ENCODE measurements at places on chromosomes 11 and 22.
A peak's percentile ranks its signal among the peaks of the same experiment; 100 is the strongest.

GRCh38 chr11:73218106-73218829 is at the start of gene P2RY2:
Gene P2RY2, plus strand, starts transcription at chr11:73218281. Its CDS starts 15,879 bp downstream, at chr11:73234160.
- peak within 1 kb of the TSS; percentile 39 for H3K27ac ChIP-seq
- peaks cover 36% of the 10 kb centered on the region for H3K4me1 ChIP-seq
- peak within 1 kb of the TSS; percentile 72 for H3K4me3 ChIP-seq
- H3K36me3 ChIP-seq: no peaks in the 10 kb centered on the region
- peak; percentile 78 for DNase-seq

DNA sequence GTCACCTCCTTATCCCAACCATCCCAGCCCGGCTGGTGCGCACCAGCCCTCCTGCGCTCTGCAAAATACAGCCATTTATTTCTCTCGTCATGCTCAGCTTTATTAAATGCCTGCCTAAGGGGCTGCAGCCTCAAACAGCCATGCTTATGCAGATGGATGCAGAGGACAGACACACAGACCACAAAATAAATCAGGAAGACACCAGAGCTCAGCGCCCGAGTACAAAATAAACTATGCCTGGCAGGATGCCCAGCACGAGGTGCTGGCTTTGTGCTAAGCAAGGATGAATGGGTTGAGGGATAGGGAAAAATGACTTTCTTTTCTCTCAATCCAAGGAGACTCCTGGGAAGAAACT is 70.5 kb downstream of the RPUSD4 start:
- H3K4me1 ChIP-seq: peaks cover 59% of the 10 kb centered on the region
- H3K4me3 ChIP-seq: no peak overlapping the region
- no peaks in the 10 kb centered on the region for H3K36me3 ChIP-seq

GRCh38 chr11:42098075-42098474 is 638.6 kb upstream of the LRRC4C start:
- no peaks in the 10 kb centered on the region for H3K27me3 ChIP-seq
- H3K4me3 ChIP-seq: no peak overlapping the region
- H3K4me1 ChIP-seq: no peaks in the 10 kb centered on the region
- no peak for DNase-seq
- H3K27ac ChIP-seq: no peak overlapping the region

GRCh38 chr11:103587901-103588788 is 448.3 kb upstream of the DDI1 start:
- H3K27me3 ChIP-seq: no peaks in the 10 kb centered on the region
- H3K4me1 ChIP-seq: peaks cover 19% of the 10 kb centered on the region
- H3K4me3 ChIP-seq: no peak overlapping the region
- H3K36me3 ChIP-seq: no peaks in the 10 kb centered on the region

- peaks cover 71% of the 10 kb centered on the region for H3K4me1 ChIP-seq
- H3K36me3 ChIP-seq: no peaks in the 10 kb centered on the region
- no peaks in the 10 kb centered on the region for H3K27me3 ChIP-seq
Observed at GRCh38 chr11:115247361-115247760, 256.9 kb downstream of the CADM1 start.

DNA sequence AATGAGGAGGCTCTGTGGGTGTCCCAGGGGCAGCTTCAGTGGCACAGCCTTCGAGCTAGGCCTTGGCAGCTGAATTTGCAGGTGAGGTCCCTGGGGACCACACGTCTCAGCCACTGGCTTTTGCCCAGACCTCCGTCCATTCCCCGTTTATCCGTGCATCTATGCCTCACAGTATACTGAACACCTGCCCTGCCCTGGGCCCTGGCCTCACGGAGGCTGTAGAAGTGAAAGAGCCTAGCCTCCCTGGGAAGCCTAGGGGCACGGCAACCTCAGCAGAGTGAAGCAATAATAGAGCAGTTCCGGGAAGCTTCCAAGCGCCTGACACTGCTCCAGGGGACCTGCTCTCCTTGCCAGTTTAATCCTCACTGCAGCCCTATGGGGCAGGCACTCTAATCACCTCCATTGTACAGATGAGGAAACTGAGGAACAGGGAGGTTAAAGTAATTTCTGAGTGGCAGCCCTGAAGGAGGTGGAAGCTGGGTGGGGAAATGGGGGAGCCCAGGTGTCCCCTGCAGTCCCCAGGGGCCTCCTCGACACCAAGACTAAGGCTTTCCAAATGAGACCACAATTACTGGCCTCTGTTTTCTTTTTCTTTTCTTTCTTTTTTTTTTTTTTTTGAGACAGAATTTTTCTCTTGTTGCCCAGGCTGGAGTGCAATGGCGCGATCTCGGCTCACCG is 2.7 kb upstream of the NFAM1 start:
- H3K27me3 ChIP-seq: peaks cover 17% of the 10 kb centered on the region
- H3K4me3 ChIP-seq: no peak overlapping the region
- DNase-seq: no peak

- no peaks in the 10 kb centered on the region for H3K36me3 ChIP-seq
- H3K4me3 ChIP-seq: no peak overlapping the region
- DNase-seq: no peak
Observed at GRCh38 chr11:3192511-3193372, 25.9 kb downstream of the MRGPRG start.

- H3K27ac ChIP-seq: peak overlapping the region; percentile 92
- no peak for DNase-seq
- peaks cover 20% of the 10 kb centered on the region for H3K4me1 ChIP-seq
- H3K4me3 ChIP-seq: no peak overlapping the region
- H3K36me3 ChIP-seq: peaks cover 16% of the 10 kb centered on the region
Observed at GRCh38 chr11:46674463-46675287, 25.7 kb downstream of the ARHGAP1 start.

- H3K27me3 ChIP-seq: peaks cover 41% of the 10 kb centered on the region
- no peak overlapping the region for H3K4me3 ChIP-seq
- H3K4me1 ChIP-seq: peaks cover 7% of the 10 kb centered on the region
- no peak for DNase-seq
Observed at GRCh38 chr11:11605821-11606450, 15.9 kb downstream of the GALNT18 start.

GRCh38 chr11:77442394-77443053 is 31.4 kb downstream of the PAK1 start:
- no peaks in the 10 kb centered on the region for H3K36me3 ChIP-seq
- H3K27me3 ChIP-seq: no peaks in the 10 kb centered on the region
- no peaks in the 10 kb centered on the region for H3K4me1 ChIP-seq
- no peak overlapping the region for H3K27ac ChIP-seq

DNA sequence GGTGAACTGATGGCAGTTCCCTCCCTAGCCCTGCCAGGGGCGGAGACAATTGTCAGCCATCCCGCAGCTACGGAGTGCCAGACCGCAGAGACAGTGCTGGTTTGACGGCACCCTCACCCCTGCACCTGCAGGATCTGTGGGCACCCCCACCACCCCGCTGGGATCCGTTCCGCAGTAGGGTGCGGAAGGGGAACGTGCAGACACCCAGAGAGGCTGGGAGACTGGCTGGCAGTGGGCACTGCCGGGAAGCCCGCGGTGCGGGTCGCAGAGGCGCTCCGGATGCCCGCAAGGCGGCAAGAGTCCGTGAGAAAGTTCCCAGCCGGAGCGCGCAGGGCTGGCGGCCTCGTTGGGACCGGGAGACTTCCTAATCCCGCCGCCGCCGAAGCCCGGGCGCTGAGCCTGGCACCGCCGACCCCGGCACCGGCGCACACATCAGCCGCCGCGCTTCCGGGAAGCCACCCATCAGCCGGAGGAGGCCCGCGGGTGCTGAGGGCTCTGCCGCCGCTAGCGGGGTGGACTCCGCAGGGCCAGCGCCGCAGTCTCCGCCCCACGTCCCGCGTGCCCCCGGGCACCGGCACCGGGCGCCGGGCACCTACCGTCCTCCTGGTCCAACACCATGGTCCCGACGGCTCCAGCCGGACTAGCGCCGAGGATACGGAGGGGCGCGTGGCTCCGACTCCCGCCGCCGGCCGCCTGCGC is 4.3 kb upstream of the LMO1 start:
- H3K36me3 ChIP-seq: no peaks in the 10 kb centered on the region
- H3K27ac ChIP-seq: no peak overlapping the region
- H3K27me3 ChIP-seq: peaks cover 89% of the 10 kb centered on the region
- DNase-seq: peak; percentile 56
- H3K4me3 ChIP-seq: peak overlapping the region; percentile 43

- no peak overlapping the region for H3K4me3 ChIP-seq
- peaks cover 23% of the 10 kb centered on the region for H3K27me3 ChIP-seq
- peaks cover 45% of the 10 kb centered on the region for H3K4me1 ChIP-seq
- no peak overlapping the region for H3K27ac ChIP-seq
- DNase-seq: no peak
Observed at GRCh38 chr11:40285558-40285957, 1173.9 kb downstream of the LRRC4C start.

DNA sequence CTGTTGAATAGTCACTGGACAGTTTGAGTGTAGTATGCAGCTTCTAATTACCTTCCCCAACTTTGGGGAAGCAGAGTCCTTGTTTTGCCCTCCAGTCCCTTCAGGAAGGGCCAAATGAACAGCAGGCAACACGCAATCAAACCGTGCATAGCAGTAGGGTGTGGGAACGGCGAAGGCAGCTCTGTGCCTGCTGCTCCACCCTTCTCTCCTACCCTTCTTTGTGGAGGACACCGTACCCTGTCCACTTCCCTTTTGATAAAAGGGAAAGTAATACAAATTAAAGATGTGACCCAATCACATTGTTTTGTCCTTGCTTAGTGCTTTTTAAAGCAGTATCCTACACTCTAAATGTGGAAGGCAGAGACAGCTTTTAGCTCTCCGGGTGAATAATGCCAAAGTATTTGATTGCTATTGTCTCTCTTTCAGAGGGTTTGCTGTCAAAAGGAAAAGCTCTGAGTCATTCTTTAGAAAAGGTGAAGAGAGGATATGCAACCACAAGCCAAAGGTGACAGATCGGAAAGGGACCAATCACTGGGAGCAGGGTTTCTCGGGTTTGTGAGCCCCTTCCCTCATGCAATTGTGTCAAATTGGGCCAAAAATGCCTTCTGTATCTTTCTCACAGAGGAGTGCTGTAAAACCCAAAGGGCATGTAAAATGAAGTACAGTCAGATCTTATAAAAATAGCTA is 407.3 kb upstream of the CCDC90B start:
- no peaks in the 10 kb centered on the region for H3K27me3 ChIP-seq
- no peaks in the 10 kb centered on the region for H3K36me3 ChIP-seq
- peaks cover 34% of the 10 kb centered on the region for H3K4me1 ChIP-seq
- no peak for DNase-seq

- H3K4me3 ChIP-seq: no peak overlapping the region
- no peak overlapping the region for H3K27ac ChIP-seq
- no peaks in the 10 kb centered on the region for H3K36me3 ChIP-seq
- peaks cover 13% of the 10 kb centered on the region for H3K27me3 ChIP-seq
Observed at GRCh38 chr11:132590986-132591385, 941.3 kb downstream of the OPCML start.

- H3K4me1 ChIP-seq: no peaks in the 10 kb centered on the region
- no peak overlapping the region for H3K27ac ChIP-seq
- H3K36me3 ChIP-seq: no peaks in the 10 kb centered on the region
- H3K27me3 ChIP-seq: peaks cover 94% of the 10 kb centered on the region
Observed at GRCh38 chr11:20656901-20657300, 12.5 kb upstream of the NELL1 start.

DNA sequence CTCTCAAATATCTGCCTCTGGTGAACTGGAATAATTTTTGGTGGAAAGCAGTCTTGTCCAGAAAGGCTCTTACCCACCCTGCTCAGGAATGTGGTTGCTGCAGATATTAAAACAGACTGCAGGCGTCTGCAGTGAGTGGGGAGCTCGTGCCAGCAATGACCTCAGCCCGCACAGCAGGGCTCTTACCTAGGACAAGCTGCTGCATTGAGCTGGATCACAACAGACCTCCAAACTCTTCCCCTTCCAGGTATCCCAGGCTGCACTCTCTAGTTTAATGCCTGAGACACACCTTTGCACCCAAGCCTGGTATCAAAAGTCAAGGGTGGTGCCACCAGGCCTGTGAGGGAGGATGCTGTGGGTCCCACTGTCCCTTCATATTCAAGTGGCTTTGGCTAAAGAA is 69.7 kb upstream of the CDON start:
- peak overlapping the region; percentile 40 for H3K4me3 ChIP-seq
- H3K36me3 ChIP-seq: no peaks in the 10 kb centered on the region
- no peaks in the 10 kb centered on the region for H3K27me3 ChIP-seq
- DNase-seq: no peak
- H3K4me1 ChIP-seq: peaks cover 94% of the 10 kb centered on the region

DNA sequence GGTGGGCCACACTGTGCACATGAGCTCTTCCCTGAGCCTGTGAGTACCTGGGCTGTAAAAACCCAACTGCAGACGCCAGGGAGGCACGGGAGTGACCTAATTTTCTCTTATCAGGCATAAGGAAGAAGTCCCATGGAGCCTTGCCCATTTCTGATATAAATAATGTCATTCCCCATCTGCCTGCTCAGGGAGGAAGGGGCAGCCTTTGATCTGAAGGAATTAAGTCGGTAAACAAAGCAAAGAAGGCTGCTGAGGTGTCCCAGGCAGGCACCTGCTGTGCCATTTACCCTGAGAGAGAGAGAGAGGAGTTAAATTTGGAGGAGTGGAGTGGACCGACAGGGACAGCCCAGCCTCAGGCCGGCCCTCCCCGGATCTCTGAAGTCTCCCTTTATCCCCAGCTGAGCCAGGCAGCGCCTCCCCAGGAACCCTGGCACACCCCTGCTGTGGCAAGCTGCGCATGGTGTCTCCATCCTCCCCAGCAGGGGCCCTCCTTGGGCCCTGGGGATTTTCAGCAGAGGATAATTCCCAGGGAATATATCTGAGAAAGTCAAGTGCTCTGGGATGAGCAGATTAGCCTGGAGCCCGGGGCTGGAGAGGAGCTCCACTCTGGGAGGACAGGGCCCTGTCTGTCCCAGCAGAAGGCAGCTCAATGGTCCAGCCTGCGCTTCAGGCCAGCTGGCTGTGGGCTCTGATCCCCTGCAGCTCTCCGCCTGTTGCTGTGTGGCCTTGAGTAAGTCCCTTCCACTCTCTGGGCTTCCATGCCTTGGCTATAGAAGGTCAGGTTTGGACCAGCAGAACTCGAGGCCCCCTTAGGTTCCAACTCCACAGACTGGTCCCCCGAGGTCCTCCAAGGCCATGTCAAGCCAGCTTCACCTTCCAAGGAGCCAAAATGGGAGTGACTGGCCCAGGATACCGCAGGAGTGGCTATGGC is 17.5 kb upstream of the CABP7 start:
- H3K4me1 ChIP-seq: peaks cover 21% of the 10 kb centered on the region
- peaks cover 57% of the 10 kb centered on the region for H3K27me3 ChIP-seq
- peaks cover 4% of the 10 kb centered on the region for H3K36me3 ChIP-seq
- H3K4me3 ChIP-seq: no peak overlapping the region
- H3K27ac ChIP-seq: no peak overlapping the region

DNA sequence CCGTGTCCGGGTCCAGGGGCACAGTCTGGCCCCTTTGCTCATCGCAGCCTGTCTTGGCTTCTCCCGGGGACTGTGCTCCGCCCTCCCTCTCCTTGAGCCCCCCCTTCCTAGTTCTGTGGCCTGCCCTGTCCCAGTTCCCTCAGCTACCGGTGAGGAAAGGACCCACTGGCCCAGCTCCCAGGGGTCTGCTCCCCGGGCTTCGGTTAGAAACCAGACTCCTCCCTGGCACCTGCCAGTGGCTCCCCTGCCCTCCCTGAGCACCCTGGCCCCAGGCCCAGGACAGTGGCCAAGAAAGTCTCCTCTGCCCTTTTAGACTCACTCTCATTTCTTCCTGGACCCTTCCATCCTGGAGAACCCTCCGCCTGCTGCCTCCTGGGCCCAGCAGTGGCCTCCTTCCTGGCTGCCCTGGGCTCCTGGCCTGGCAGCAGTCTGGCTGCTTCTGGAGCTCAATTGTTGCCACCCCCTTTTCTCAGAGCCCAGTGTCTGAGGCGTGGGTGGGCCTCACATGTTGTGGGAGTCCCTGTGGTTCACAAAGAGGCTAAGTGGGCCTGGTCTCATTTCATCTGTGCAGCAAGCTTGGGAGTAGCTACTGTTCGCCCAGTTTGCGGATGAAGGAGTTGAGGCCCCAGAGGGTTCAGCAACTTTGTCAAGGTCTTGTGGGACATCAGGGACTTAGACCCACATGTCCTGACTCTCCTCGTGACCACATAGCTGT is 12.6 kb downstream of the PRDM11 start:
- H3K36me3 ChIP-seq: no peaks in the 10 kb centered on the region
- H3K27ac ChIP-seq: peak overlapping the region; percentile 94
- peak overlapping the region; percentile 38 for H3K4me3 ChIP-seq
- DNase-seq: no peak

GRCh38 chr11:118715245-118715831 is 35.9 kb upstream of the TREH start:
- H3K27ac ChIP-seq: peak overlapping the region; percentile 98
- H3K36me3 ChIP-seq: no peaks in the 10 kb centered on the region
- peaks cover 49% of the 10 kb centered on the region for H3K4me1 ChIP-seq
- DNase-seq: no peak

Data from mesothelial cell of epicardium (in vitro differentiated cells).